HT1080 (cell line): ENCODE measurements at places on chromosomes 7 and 10. TPM values are rescaled to one million over a fixed set of nuclear protein-coding genes. Genes with fewer than 3 reads are reported as not detected.

Gene VAX1
- total RNA-seq = not detected in 2 replicates

Gene ETV1
- total RNA-seq = 9.3 and 9.5 TPM in 2 replicates

Gene AHR
- 20.0 and 21.7 TPM in 2 replicates for total RNA-seq

Gene GLI3
- total RNA-seq = 4.2 and 5.9 TPM in 2 replicates

Gene MRLN
- 0.43 TPM in 1 of 2 replicates, not detected in the other for total RNA-seq

Gene PDE6C
- total RNA-seq = not detected in 2 replicates

Gene ZNF365
- total RNA-seq = 8.2 and 8.8 TPM in 2 replicates

Gene HMX3
- total RNA-seq = not detected in 2 replicates

Gene ACTL6B
- not detected in 2 replicates for total RNA-seq

Gene DPCD
- total RNA-seq = 33.4 and 36.2 TPM in 2 replicates

Gene CTAGE4
- total RNA-seq = 0.14 and 0.17 TPM in 2 replicates

Gene MYPN
- total RNA-seq = 3.6 and 3.9 TPM in 2 replicates

Gene COL26A1
- total RNA-seq = 0.02 TPM in 1 of 2 replicates, not detected in the other

Gene LIPK
- total RNA-seq = not detected in 2 replicates

Gene ANKRD2
- not detected in 2 replicates for total RNA-seq

Gene VWA2
- not detected in 2 replicates for total RNA-seq

Gene MCM10
- total RNA-seq = 49.7 and 51.6 TPM in 2 replicates

Gene FAM237B
- not detected in 2 replicates for total RNA-seq

Gene LLCFC1
- total RNA-seq = not detected in 2 replicates

Gene IL6
- total RNA-seq = 0.16 and 1.2 TPM in 2 replicates

Gene COL13A1
- total RNA-seq = 105 and 114 TPM in 2 replicates

Gene SLC16A12
- 0.20 and 0.26 TPM in 2 replicates for total RNA-seq

Gene NODAL
- 0.37 TPM in 1 of 2 replicates, not detected in the other for total RNA-seq

Gene GPR26
- not detected in 2 replicates for total RNA-seq

Gene HECW1
- 2.4 and 2.5 TPM in 2 replicates for total RNA-seq

Gene ANKRD7
- 0.27 and 0.74 TPM in 2 replicates for total RNA-seq

Gene ARF5
- total RNA-seq = 116 and 131 TPM in 2 replicates

Gene ANXA8
- total RNA-seq = 0.23 and 0.88 TPM in 2 replicates

Gene SYNPO2L
- 0.11 TPM in 1 of 2 replicates, not detected in the other for total RNA-seq

Gene CRHR2
- total RNA-seq = not detected in 2 replicates

Gene GALNT17
- total RNA-seq = not detected in 2 replicates

Gene HOXA4
- total RNA-seq = 1.3 and 1.6 TPM in 2 replicates

Gene HTR5A
- total RNA-seq = not detected in 2 replicates

Gene RAMP3
- not detected in 2 replicates for total RNA-seq

Gene SNX10
- 3.2 and 3.8 TPM in 2 replicates for total RNA-seq

Gene TRIL
- total RNA-seq = not detected in 2 replicates

Gene PRKAR2B
- total RNA-seq = 11.8 and 14.7 TPM in 2 replicates

Gene ZNF32
- 31.2 and 31.8 TPM in 2 replicates for total RNA-seq

Gene PLAU
- total RNA-seq = 504 and 552 TPM in 2 replicates

Gene OR2A12
- total RNA-seq = not detected in 2 replicates

Gene POMZP3
- total RNA-seq = 7.7 and 14.2 TPM in 2 replicates

Gene CYP3A4
- 0.05 TPM in 1 of 2 replicates, not detected in the other for total RNA-seq

Gene BLNK
- not detected in 2 replicates for total RNA-seq

Gene NYAP1
- 0.10 and 0.20 TPM in 2 replicates for total RNA-seq
